ENCODE measurements at places on chromosomes 3 and 15.

- no peak for DNase-seq
These were observed 20.7 kb upstream of the CAV3 start for GRCh38 chr3:8712908-8713255.

GRCh38 chr3:11132861-11133260 lies 21.4 kb upstream of the HRH1 start:
- DNase-seq: no peak

GRCh38 chr15:101472033-101472432 lies 17.5 kb downstream of the PCSK6 start:
- DNase-seq: no peak

DNA sequence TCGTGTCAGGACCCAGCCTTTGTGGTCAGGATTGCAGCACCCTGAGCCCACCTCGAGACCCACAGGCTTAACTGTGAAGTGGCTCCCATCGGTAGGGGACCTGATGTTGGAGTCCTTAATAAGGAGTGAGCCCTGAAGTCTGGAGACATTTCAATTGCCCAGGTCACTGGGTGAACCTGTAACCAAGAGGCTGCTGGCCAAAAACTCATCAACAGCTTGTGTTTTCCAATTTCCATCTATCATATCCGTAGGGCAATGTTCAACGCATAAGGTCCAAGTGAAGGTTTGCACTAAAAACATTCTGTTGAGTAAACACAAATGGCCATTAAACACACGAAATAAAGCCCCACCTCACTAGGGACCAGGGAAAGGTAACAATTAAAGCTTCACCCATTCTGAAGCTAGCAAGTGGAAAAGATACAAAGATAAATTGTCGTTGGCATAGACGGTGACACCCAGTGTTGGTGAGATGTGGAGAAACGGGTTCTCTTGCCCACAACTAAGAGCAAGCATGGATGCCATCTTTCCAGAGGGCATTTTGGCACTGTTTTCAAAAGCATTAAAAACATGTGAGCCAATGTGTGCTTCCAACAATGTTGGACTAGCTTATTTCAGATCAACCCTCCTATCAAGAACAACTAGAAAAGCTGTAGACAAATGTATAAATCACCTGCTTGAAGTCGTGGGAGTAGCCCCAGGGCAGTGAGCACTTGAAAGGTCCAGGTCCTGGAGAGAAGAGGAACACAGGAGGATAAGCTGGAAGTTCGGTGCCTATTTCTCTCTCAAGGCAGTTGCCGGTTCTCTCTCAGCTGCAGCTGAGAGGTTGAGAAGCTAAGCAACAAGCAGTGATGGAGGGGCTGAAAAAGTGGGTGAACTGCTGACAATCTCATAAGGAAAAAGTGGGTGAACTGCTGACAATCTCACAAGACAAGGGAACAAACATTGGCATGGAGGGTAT lies 56.3 kb upstream of the PCSK6 start:
- no peak for DNase-seq

- DNase-seq: no peak
These were observed 85.7 kb downstream of the VGLL4 start for GRCh38 chr3:11558002-11558401.

- DNase-seq: no peak
These were observed 291.7 kb upstream of the CTDSPL start for GRCh38 chr3:37569991-37570390.

GRCh38 chr15:58546635-58547627 lies 115.1 kb downstream of the LIPC start:
- no peak for DNase-seq

GRCh38 chr3:126903521-126903920 lies 79.4 kb upstream of the PLXNA1 start:
- DNase-seq: no peak

DNA sequence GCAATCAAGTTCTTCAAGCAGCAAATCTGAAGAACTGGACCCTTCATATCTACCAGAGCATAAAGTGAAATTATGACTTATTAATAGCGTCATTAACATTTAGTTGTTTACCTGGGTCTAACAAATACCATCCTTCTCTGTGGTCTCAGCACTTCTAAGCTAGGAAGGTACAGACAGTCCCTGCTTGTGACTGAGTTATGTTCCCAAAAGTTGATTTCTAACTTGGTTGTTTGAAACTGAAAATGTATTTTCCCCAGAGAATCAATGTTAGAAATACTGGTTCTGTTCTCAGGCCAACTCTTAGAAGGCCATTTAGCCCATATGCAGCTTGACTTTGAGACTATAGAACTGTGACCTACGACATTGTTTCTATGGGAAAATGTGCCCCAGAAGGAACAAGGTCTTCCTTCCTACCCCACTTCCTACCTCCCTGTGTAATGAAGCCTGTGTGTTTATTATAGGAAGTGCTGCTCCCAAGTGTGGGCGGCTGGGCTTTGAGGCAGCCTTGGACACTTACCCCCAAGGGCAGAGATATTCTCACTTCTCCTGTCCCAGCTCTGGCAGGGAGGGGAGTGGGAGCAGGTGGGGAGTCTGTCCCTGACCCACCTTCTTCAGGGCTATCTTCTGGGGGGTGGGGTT lies 12.2 kb upstream of the MAPK6 start:
- no peak for DNase-seq

- DNase-seq: no peak
These were observed 5.2 kb upstream of the WNT7A start for GRCh38 chr3:13884851-13885703.

- no peak for DNase-seq
These were observed 23.3 kb downstream of the SLC6A6 start for GRCh38 chr3:14425581-14426304.

DNA sequence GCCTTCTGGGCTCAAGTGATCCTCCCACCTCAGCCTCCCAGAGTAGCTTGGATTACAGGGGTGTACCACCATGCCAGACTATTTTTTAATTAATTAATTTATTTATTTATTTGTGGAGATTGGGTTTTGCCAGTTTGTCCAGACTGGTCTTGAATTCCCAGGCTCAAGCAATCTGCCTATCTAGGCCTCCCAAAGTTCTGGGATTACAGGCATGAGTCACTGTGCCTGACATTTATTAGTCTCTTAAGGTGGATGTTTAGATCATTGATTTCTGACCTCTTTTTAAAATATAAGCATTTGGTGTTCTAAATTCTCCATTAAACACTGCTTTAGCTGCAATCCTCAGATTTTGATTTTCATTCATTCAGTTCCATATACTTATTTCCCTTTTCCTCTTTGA lies 15.6 kb downstream of the FBXW12 start:
- no peak for DNase-seq

GRCh38 chr15:55319537-55320237 lies 665 bp downstream of the PIGB start:
- DNase-seq: no peak

- DNase-seq: no peak
These were observed 16.5 kb downstream of the SEMA7A start for GRCh38 chr15:74417225-74417624.

- DNase-seq: no peak
These were observed 78.9 kb upstream of the BHLHE40 start for GRCh38 chr3:4900298-4900697.

- no peak for DNase-seq
These were observed 3.6 kb downstream of the FYTTD1 start for GRCh38 chr3:197753263-197753662.

GRCh38 chr3:187957582-187957981 lies 196.4 kb upstream of the LPP start:
- DNase-seq: no peak

GRCh38 chr15:88391700-88392099 lies 75.5 kb downstream of the MRPL46 start:
- peak; percentile 69 for DNase-seq

DNA sequence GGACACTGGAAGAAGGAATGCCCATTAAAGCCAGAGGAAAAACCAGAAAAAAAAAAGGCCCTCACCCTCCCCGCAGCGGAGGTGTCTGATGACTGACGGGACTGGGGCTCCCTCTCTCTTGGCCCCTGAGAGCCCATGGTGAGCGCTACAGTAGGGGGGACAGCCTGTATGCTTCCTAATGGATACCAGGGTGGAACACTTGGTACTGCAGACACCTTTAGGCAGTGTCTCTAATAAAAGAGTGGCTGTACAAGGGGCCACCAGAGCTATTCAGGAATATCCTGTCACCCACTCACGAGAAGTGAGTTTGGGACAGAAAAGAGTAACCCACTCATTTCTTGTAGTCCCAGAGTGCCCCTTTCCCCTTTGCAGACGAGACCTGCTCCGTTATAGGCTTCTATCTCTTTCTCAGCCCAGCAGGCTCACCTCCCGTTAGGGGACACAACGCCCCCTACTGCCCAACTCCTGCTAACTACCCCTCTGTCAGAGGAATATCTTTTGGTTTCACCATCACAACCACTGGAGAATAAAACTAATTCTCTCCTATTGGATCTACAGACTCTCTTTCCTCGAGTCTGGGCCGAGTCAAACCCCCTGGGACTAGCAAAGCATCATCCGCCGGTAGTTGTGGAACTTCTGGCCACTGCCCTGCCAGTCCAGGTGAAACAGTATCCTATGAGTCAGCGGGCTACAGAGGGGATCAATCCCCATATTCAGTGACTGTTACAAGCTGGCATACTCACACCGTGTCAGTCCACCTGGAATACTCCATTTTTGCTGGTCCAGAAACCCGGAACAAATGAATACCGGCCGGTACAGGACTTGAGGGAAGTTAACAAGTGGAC lies 40.8 kb downstream of the ZBTB11 start:
- peak; percentile 8 for DNase-seq

GRCh38 chr15:61655881-61656280 lies 404.4 kb downstream of the VPS13C start:
- DNase-seq: no peak

DNA sequence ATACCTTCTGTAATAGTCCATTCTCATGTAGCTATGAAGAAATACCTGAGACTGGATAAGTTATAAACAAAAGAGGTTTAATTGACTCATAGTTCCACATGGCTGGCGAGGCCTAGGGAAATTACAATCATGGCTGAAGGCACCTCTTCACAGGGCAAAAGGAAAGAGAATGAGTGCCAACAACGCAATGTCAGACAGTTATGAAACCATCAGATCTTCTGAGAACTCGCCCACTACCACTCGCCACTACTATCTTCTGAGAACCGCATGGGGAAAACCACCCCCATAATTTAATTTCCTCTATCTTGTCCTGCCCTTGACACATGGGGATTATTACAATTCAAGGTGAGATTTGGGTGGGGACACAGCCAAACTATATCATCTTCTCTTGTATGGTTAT lies 406.8 kb upstream of the CBLB start:
- no peak for DNase-seq

GRCh38 chr3:152550284-152550683 lies 281.6 kb downstream of the MBNL1 start:
- DNase-seq: no peak

GRCh38 chr3:46922871-46923558 lies 45.5 kb downstream of the PTH1R start:
- DNase-seq: no peak

DNA sequence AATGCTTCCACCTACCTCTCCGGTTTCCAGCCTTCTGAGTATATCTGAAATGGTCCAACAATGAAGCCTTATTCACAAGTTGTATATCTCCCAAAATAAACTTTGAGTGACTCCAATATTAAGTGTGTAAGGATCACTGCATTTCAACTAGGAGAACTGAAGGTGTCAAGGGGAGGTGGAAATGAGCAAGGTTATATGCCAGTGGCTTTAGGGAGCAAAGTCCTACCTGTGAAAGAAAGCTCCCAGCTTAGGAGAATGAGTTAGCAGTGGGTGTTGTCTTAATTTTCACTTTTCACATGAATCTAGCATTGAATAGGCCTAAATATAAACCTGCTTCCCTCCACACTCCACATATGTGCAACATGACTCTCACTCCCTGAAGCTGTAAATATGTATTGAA lies 29.0 kb downstream of the LMCD1 start:
- DNase-seq: no peak

- DNase-seq: no peak
These were observed 69.2 kb downstream of the DCUN1D1 start for GRCh38 chr3:182910936-182911781.

DNA sequence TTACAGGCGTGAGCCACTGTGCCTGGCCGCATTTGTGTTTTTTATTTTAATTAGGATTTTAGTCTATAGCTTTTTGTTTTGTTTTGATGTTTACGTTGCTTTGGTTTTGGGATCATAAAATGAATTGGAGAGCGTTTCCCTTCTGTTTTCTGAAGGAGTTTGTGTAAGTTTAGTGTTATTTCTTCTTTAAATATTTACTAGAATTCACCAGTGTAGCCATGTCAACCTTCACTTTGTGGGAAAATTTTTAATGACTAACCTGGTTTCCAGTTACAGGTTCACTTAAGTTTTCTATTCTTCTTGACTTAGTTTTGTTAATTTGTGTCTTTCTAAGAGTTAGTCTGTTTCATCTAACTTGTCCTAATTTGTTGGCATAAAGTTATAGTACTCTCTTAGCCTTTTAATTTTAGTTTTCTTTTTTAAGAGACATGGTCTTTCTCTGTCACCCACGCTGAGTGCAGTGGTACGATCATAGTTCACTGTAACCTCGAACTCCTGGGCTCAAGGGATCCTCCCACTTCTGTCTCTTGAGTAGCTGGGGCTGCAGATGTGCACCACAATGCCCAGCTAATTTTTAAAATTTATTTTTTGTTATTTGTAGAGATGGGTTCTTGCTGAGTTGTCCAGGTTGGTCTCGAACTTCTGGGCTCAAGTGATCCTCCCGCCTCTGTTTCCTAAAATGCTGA lies 61.0 kb downstream of the CHD2 start:
- no peak for DNase-seq

GRCh38 chr15:101498076-101498716 lies 8.7 kb upstream of the PCSK6 start:
- no peak for DNase-seq

DNA sequence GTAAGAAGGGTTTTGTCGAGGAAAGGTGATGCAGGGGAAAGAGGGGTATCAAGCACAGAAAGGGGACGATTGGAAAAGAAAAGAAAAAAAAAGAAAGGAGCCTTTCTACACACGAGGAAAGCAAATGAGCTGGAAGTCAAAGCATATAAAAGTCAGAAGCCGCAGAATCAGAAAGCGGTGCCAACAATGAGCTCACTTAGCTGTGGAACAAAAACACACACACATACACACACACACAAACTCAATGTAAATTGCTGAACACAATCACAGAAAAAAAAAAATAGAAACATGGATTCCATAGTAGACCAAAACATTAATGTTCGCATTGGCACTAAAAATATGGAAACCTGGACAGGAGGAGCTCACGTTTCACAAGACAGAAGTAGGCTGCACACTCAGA lies 63.4 kb upstream of the FEZF2 start:
- DNase-seq: no peak

- no peak for DNase-seq
These were observed 161.1 kb upstream of the STT3B start for GRCh38 chr3:31371484-31372177.

GRCh38 chr3:67334588-67334987 lies 319.8 kb downstream of the SUCLG2 start:
- DNase-seq: no peak

- DNase-seq: no peak
These were observed 456.3 kb downstream of the FOXP1 start for GRCh38 chr3:71127052-71127831.

DNA sequence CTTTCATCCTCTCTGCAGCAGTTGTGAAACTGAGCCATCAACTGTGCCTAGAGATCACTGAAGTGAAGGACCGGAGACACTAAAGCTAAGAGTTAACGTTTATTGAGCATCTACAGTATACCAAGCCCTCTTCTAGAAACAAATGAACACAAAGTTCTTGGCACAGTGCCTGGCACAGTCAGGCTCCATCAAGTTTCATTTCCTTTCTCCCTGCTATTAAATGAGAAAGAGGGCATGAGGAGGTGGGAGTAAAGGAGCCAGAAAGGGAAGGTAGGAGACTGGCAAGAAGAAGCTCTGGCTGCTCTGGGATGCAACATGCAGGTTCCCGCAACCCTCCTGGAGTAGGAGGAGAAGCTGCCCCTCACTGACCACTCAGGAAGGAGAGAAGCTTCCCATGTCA lies 30.6 kb downstream of the CYP19A1 start:
- DNase-seq: no peak

Data from putamen (tissue), 1 donor.